ENCODE measurements at places on chromosomes 1 and 21. TPM values are rescaled to one million over a fixed set of nuclear protein-coding genes. Genes with fewer than 3 reads are reported as not detected.
A peak's percentile ranks its signal among the peaks of the same experiment; 100 is the strongest.

DNA sequence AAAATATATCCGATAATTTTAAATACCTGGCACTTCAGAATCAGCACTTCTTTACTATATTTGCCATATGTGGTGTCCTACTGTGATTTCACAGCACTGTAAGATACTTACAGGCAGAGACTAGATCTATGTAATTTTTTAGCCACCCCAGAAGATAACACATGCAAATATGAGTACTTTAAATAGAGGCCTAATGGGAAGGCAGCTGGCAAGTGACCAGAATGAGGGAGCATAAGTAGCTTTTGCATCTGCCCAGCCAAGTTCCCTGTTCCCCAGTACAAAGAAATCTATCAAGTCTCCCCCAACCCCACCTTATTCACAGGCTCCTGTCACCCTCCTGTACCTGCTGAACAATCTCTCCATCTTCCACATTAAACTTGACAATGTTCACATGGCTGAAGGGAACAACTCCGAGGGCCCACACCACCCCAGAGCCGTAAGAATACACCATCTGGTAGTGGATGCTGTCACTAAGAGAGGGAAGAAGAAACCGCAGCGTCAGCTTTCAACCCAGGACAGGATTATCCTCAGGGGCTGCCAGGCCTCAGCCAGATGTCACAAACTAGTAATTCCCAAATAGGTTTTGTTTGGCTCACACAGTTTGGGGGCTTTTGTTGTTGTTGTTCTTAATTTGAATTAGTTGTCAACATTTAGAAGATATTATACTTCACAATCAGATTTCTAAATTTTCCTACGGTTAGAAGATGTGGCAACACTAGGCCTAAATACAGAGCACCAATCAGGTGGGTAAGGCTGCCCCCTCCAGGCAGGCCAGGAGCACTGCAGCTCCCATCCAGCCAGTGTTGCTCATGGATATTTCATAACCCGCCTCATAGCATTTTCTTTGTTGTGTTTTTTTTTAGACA, 10.4 kb downstream of the EMC1 start:
- no peaks in the 10 kb centered on the region for H3K4me1 ChIP-seq
- no peaks in the 10 kb centered on the region for H3K27me3 ChIP-seq
- no peak overlapping the region for H3K4me3 ChIP-seq
- peak overlapping the region; percentile 51 for H3K27ac ChIP-seq
- peaks cover 24% of the 10 kb centered on the region for H3K36me3 ChIP-seq

GRCh38 chr1:9573723-9574122, 15.0 kb upstream of the TMEM201 start:
- no peak overlapping the region for H3K4me3 ChIP-seq
- H3K27ac ChIP-seq = no peak overlapping the region
- DNase-seq = no peak
- peaks cover 1% of the 10 kb centered on the region for H3K36me3 ChIP-seq
- no peaks in the 10 kb centered on the region for H3K27me3 ChIP-seq
- H3K4me1 ChIP-seq = no peaks in the 10 kb centered on the region

- no peaks in the 10 kb centered on the region for H3K36me3 ChIP-seq
- H3K4me3 ChIP-seq = peak overlapping the region; percentile 99
- H3K27me3 ChIP-seq = no peaks in the 10 kb centered on the region
- no peak for DNase-seq
- peaks cover 3% of the 10 kb centered on the region for H3K4me1 ChIP-seq
Measured at GRCh38 chr1:247079141-247079874, 697 bp upstream of the ZNF670 start.

GRCh38 chr1:76068953-76069561, 5.5 kb upstream of the ST6GALNAC3 start:
- no peaks in the 10 kb centered on the region for H3K27me3 ChIP-seq
- H3K27ac ChIP-seq = no peak overlapping the region
- no peaks in the 10 kb centered on the region for H3K36me3 ChIP-seq
- H3K4me1 ChIP-seq = no peaks in the 10 kb centered on the region
- DNase-seq = peak; percentile 50

F3 gene
- 50.8 TPM for total RNA-seq

GRCh38 chr1:239426821-239427475, 40.6 kb downstream of the CHRM3 start:
- H3K27ac ChIP-seq = no peak overlapping the region
- peak; percentile 23 for DNase-seq
- H3K4me1 ChIP-seq = no peaks in the 10 kb centered on the region

- H3K4me3 ChIP-seq = peak overlapping the region; percentile 31
- DNase-seq = peak; percentile 74
- H3K4me1 ChIP-seq = peaks cover 14% of the 10 kb centered on the region
- no peaks in the 10 kb centered on the region for H3K36me3 ChIP-seq
- H3K27me3 ChIP-seq = no peaks in the 10 kb centered on the region
- peak overlapping the region; percentile 75 for H3K27ac ChIP-seq
Measured at GRCh38 chr1:91851130-91852010, 34.6 kb downstream of the TGFBR3 start.

DNA sequence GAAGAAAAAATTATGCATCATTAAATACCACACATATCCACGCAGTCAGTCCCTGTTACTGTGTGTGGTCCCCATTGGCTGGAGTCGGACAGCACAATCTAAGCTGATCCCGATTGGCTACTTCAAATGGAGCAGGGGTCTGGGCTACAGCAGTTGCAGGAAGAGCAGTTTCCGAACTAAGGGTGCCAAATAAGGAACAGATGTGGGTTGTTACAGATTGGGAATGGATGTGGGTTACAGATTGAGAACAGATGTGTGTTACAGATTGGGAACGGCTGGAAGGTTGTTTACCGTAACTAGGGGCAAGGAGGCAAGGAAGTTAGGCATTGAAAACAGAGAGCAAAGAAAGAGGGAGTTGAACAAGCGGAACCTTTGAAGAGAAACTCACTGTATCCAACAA, 19.9 kb downstream of the OR2L13 start:
- no peak overlapping the region for H3K27ac ChIP-seq
- no peak for DNase-seq
- no peaks in the 10 kb centered on the region for H3K4me1 ChIP-seq
- H3K36me3 ChIP-seq = no peaks in the 10 kb centered on the region

- H3K36me3 ChIP-seq = no peaks in the 10 kb centered on the region
- H3K27me3 ChIP-seq = no peaks in the 10 kb centered on the region
- no peaks in the 10 kb centered on the region for H3K4me1 ChIP-seq
- DNase-seq = no peak
- H3K27ac ChIP-seq = no peak overlapping the region
Measured at GRCh38 chr1:8807004-8807403, 10.4 kb downstream of the RERE start.

RGS13 gene
- total RNA-seq = not detected

DNA sequence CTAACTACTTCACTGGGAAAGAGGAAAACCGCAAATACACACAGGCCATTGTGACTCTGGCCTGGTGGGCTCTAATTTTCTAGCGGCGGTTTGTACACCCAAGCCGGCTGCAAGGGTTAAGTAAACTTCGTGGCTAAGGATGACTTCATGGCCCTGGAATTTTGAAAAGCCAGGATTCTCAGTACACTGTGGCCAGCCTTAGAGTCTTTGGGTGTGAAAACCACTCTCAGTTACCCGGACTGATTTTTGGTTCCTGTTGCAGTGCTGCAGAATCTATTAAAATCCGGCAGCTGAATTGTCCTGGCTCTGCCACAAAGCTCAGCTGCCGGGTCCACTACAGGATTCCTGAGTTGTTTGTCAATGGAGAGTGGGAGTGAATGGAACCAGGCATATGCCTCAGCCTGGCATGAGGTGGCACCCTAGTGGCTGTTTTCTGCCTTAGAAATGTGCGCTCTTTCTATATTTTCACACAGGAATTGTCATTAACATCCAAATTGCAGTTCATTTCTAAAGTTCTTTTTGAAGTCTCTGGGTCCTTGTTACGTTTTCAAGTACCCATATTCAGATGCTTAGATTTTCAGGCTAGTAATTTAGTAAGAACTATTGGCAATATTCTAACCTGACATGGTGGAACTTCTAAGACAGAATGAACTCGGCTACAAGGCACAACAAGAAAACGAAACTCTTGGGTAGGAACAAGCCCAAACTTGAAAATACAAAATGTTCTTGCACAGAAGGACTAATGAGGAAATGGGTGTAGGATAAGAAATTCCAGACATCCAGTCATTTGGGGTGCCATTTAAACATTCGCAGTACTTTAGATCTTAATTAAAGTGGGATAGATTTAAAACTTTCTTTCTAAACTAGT, 255.9 kb downstream of the NFIA start:
- H3K36me3 ChIP-seq = no peaks in the 10 kb centered on the region
- H3K4me1 ChIP-seq = peaks cover 4% of the 10 kb centered on the region
- DNase-seq = peak; percentile 91
- H3K27ac ChIP-seq = no peak overlapping the region
- H3K27me3 ChIP-seq = peaks cover 5% of the 10 kb centered on the region
- no peak overlapping the region for H3K4me3 ChIP-seq

TNNI3K gene
- 0.66 TPM for total RNA-seq

DNA sequence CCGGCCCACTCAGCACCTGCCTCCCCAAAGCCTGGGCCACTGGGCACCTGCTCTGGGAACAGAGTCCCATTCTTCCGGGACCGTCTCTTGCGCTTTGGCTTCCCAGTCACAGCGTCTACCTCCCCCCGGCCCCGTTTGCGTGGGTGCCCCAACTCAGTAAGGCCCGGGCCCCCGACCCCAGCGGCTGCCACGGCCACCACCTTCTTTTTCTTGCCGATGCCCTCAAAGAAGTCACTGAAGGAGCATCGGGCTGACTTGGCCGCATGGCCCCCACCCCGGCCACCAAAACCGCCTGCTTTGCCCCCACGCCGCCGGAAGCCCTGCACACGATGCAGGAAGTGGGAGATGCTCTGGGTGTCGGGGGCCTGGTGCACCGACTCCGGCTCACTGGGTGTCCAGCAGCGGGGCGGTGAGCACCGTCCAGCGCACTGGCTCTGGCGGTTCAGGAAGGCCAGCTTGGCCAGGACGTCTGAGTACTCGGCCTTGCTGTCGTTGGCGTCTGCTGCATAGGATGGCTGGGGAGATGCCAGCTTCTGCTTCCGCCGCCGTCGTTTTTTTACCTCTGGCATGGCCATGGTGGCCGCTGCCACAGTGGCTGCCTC, 54.0 kb downstream of the AHDC1 start:
- no peaks in the 10 kb centered on the region for H3K27me3 ChIP-seq
- H3K4me3 ChIP-seq = no peak overlapping the region

GRCh38 chr1:150622303-150622975, 7.0 kb downstream of the ENSA start:
- peaks cover 25% of the 10 kb centered on the region for H3K4me1 ChIP-seq
- no peak for DNase-seq
- peak overlapping the region; percentile 4 for H3K27ac ChIP-seq
- H3K4me3 ChIP-seq = no peak overlapping the region

DNA sequence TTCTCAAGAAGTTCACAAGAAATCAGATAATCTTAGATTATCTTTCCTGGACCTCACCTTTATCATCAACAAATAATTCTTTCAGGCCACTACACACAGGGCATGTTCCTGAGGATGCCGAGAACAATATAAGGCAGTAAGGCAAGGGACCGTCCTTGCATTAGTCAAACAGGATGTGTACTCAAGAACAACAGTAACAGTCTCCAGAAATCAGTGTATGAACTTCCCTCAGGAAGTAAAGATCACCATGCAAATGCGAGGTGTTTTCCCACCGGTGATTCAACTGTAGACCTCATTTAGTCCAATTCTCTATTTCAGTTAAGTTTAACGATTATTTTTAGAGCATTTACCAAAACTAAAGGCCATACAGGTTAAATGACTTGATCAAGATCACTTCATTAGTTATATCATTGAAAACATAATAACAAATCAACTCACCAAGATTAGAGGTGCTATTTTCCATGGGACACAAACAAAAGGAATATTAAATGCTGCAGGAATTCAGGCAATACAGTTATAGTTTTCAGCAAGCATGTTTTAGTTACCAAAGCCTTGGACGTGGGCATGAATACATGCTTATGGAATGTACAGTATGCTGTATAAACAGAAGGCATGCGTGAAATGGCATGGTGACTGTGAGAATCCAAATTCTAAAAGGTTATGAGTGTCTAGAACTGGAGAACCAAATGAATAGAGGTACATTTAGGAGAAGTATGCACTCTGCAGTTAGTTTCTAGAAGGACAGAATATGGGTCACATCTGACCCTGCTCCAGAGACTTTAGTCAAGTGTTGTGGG, 145.2 kb downstream of the TNR start:
- no peak overlapping the region for H3K27ac ChIP-seq
- H3K4me3 ChIP-seq = no peak overlapping the region

DNA sequence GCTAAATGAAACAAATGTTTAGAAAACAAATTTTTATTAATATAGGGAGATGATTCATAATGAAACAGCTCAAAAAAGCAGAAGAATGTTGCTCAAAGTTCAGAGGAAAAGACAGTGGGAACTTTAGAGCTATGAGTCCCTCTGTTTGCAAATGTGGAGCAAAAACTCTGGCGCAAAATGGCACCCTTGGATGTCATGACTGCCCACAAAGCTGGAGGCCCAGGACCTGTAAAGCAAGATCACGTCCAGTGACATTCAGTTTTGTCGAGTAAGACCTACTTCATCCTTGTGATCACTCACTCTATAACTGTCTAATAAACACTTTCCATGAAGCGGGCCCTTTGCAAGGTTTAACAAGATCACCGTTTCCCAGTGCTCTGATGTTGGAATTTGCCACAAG, 9.1 kb upstream of the EXO1 start:
- no peak overlapping the region for H3K4me3 ChIP-seq
- H3K36me3 ChIP-seq = no peaks in the 10 kb centered on the region
- peaks cover 13% of the 10 kb centered on the region for H3K4me1 ChIP-seq
- no peaks in the 10 kb centered on the region for H3K27me3 ChIP-seq

GRCh38 chr1:89149229-89149628, 23.3 kb upstream of the GBP2 start:
- H3K27me3 ChIP-seq = no peaks in the 10 kb centered on the region
- H3K4me1 ChIP-seq = no peaks in the 10 kb centered on the region
- H3K27ac ChIP-seq = no peak overlapping the region
- H3K4me3 ChIP-seq = no peak overlapping the region

- H3K36me3 ChIP-seq = no peaks in the 10 kb centered on the region
- peaks cover 4% of the 10 kb centered on the region for H3K27me3 ChIP-seq
- H3K27ac ChIP-seq = no peak overlapping the region
- no peak overlapping the region for H3K4me3 ChIP-seq
- H3K4me1 ChIP-seq = no peaks in the 10 kb centered on the region
Measured at GRCh38 chr21:36533468-36533848, 53.5 kb upstream of the CLDN14 start.

All from fibroblast of lung (primary cell).